ENCODE measurements at places on chromosomes 6 and 20. TPM values are rescaled to one million over a fixed set of nuclear protein-coding genes. Genes with fewer than 3 reads are reported as not detected.

DNA sequence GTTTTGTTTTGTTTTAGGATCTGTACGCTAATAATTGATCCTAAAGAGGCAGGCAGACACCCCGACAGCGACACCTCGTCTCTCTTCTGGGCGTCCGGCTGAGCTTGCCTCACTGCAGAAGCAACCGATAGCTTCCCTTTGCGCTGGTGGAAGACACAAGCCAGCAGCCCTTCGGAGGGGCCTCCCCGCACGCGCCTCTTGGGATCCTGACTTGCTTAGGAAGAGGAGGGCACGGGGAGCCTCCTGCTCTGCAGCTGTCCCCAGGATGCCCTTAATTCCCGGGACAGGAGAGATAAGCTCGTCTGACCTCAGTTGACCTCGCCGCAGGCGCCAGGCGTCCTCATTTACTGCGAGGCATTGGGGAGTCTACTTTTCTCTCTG lies 94.0 kb downstream of the CD83 start:
- H3K27me3 ChIP-seq: peaks cover 3% of the 10 kb centered on the region
- H3K36me3 ChIP-seq: no peaks in the 10 kb centered on the region
- no peak for DNase-seq
- peak overlapping the region; percentile 48 for H3K4me3 ChIP-seq
- H3K4me1 ChIP-seq: peaks cover 24% of the 10 kb centered on the region

GRCh38 chr20:36310215-36310981 lies 4.3 kb downstream of the DLGAP4 start:
- no peak overlapping the region for H3K27ac ChIP-seq
- peaks cover 21% of the 10 kb centered on the region for H3K27me3 ChIP-seq
- no peaks in the 10 kb centered on the region for H3K36me3 ChIP-seq
- peaks cover 41% of the 10 kb centered on the region for H3K4me1 ChIP-seq
- no peak overlapping the region for H3K4me3 ChIP-seq

DNA sequence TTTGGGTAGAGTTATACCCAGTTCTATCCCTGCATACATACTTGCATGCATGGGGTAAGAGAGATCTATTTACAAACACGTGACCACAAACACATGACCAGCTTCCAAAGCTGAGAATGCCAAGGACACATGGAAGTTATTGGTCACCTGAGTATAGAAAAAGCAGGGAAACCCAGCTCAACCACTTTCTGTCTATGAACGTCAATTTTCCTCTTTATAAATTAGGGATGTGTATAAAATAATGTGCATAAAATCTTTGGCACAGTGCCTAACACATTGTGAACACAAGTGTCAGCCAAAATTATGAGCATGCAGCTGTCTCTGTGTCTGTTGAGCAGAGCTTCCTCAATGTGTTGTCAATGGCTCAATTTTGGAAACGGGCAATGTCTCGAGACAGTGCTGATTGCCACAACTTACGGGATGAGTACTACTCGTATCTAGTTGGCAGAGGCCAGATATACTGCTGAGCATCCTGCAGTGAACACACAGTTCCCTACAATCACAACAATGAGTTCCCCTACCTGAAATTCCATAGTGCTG lies 44.9 kb downstream of the TPD52L1 start:
- H3K36me3 ChIP-seq: no peaks in the 10 kb centered on the region
- H3K4me3 ChIP-seq: no peak overlapping the region
- no peaks in the 10 kb centered on the region for H3K27me3 ChIP-seq
- peak overlapping the region; percentile 3 for H3K27ac ChIP-seq
- no peaks in the 10 kb centered on the region for H3K4me1 ChIP-seq

DNA sequence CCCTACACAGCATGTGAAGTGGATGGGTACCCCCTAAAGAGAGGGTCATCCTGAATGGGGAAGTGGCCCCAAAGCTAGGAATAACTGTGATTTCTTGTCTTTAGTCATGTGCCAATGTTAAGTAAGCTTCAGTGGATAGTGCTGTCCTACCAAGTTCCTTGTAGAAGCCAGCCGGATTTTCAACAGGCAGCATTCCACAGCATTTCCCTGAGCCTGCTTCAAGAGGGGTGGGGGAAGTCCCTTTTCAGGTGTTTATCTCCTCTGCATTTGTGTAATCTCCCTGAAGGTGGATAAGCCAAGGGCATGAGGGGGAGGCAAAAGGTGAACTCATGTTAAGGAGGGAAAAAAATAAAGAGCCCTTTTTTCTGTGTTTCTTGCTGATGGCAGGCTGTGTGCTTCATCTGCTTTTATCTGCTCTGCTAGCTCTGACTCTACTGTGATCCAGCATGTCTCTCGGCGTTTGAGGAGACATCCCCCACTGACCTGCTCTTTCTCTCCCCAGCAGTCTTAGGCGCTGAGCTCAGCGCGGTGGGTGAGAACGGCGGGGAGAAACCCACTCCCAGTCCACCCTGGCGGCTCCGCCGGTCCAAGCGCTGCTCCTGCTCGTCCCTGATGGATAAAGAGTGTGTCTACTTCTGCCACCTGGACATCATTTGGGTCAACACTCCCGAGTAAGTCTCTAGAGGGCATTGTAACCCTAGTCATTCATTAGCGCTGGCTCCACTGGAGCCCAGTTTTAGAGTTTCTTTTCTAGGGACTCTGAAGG lies 1.9 kb downstream of the EDN1 start:
- H3K4me1 ChIP-seq: peaks cover 22% of the 10 kb centered on the region
- no peaks in the 10 kb centered on the region for H3K36me3 ChIP-seq
- H3K27me3 ChIP-seq: peaks cover 32% of the 10 kb centered on the region
- DNase-seq: no peak
- no peak overlapping the region for H3K27ac ChIP-seq

- no peak overlapping the region for H3K27ac ChIP-seq
- DNase-seq: no peak
- no peaks in the 10 kb centered on the region for H3K4me1 ChIP-seq
Observed at GRCh38 chr6:22392711-22393110, 95.9 kb upstream of the PRL start.

- peaks cover 13% of the 10 kb centered on the region for H3K4me1 ChIP-seq
- no peaks in the 10 kb centered on the region for H3K36me3 ChIP-seq
- no peak overlapping the region for H3K27ac ChIP-seq
Observed at GRCh38 chr20:48921883-48922820, 641 bp downstream of the ARFGEF2 start.

- no peaks in the 10 kb centered on the region for H3K36me3 ChIP-seq
- H3K27me3 ChIP-seq: no peaks in the 10 kb centered on the region
- H3K4me1 ChIP-seq: no peaks in the 10 kb centered on the region
- no peak overlapping the region for H3K4me3 ChIP-seq
- DNase-seq: no peak
Observed at GRCh38 chr6:31418251-31418650, 14.9 kb downstream of the MICA start.

DNA sequence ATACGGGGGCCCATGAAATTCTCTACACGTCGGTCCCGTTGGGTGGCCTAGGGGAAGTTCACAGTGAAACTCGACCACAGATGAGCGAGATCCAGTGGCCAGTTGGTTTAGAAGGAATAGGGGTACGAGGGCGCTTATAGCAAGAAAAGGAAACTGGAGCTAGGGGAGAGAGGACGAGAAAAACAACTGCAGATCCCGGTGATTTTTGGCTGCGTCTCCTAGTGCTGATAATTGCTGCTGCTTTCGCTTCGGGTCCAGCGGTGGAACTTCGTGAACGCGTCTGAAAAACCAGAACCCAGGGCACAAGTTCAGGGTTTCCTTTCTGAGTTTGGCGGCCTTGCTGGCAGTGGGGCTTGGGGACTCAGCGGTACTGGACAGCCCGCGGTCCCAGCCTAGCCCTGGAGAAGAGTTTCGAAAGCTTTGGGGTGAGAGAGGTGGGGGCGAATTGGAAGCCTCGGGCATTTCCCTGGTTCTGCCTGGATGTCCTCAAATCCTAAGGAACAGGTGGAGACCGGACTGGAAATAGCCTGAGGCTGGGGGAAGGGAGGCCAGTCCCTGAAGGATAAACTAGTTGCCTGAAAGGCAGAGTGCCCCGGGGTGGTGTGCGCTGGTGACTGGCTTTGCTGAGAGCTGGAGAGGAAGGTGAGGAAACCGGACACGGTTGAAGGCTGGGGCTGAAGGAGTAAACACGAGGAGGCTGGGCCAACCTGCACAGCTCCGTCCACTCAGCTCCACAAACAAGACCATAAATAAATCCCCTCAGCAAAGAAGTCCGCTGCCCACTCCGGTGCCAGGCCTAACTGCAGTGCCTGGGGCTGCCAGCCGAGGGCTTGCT lies 793 bp downstream of the GMPR start:
- no peak for DNase-seq
- peak overlapping the region; percentile 55 for H3K4me3 ChIP-seq
- peaks cover 41% of the 10 kb centered on the region for H3K4me1 ChIP-seq
- no peaks in the 10 kb centered on the region for H3K36me3 ChIP-seq

DNA sequence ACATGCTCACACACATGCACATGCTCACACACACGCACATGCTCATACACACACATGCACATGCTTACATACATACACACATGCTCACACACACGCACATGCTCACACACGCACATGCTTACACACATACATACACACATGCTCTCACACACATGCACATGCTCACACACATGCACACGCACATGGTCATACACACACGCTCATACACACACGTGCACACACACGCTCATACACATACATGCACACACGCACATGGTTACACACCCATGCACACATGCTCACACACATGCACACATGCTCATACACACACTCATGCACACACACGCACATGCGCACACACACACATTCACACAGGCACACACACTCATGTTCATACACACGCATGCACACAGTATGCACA lies 20.8 kb upstream of the RPS6KA2 start:
- H3K4me1 ChIP-seq: peaks cover 5% of the 10 kb centered on the region
- no peak overlapping the region for H3K27ac ChIP-seq
- DNase-seq: no peak
- H3K36me3 ChIP-seq: no peaks in the 10 kb centered on the region
- no peak overlapping the region for H3K4me3 ChIP-seq

The AGPAT1 gene
- total RNA-seq: 24.0 TPM

The LZTS3 gene
- total RNA-seq: 21.4 TPM

The ADGRF4 gene
- total RNA-seq: not detected

The SAMD10 gene
- 6.9 TPM for total RNA-seq

The SPTLC3 gene
- 53.6 TPM for total RNA-seq

Data from spinal cord (tissue), 10 donors.